Fibroblast of skin of scalp (primary cell): ENCODE measurements at places on chromosomes 12 and 14.

- no peak for DNase-seq
Observed at GRCh38 chr14:100160534-100160916, 1.1 kb upstream of the DEGS2 start.

DNA sequence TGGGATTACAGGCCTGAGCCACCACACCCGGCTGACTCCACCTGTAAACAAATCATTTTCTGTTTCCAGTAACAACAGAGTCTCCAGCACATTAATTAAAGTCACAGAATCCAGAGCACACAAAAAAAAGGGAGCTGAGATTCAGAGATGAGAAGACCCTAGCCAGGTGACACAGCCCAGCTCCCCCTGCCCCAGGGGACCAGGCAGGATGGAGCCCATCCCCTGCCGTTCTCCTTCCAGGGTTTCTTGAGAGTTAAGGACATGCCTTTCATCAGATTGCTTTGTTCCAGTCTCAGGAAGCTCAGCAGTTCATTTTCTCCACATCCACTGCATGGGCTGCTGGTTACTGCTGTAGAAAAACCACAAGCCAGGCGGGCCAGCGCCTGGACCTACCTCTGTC, 81.2 kb downstream of the RIMBP2 start:
- DNase-seq, result no peak

- DNase-seq, result no peak
Observed at GRCh38 chr12:96400631-96401075, 414 bp upstream of the CDK17 start.

GRCh38 chr12:110373025-110373424, 30.5 kb downstream of the ANAPC7 start:
- DNase-seq, result no peak

- DNase-seq, result peak; percentile 33
Observed at GRCh38 chr14:92224358-92224954, 98.5 kb upstream of the SLC24A4 start.

DNA sequence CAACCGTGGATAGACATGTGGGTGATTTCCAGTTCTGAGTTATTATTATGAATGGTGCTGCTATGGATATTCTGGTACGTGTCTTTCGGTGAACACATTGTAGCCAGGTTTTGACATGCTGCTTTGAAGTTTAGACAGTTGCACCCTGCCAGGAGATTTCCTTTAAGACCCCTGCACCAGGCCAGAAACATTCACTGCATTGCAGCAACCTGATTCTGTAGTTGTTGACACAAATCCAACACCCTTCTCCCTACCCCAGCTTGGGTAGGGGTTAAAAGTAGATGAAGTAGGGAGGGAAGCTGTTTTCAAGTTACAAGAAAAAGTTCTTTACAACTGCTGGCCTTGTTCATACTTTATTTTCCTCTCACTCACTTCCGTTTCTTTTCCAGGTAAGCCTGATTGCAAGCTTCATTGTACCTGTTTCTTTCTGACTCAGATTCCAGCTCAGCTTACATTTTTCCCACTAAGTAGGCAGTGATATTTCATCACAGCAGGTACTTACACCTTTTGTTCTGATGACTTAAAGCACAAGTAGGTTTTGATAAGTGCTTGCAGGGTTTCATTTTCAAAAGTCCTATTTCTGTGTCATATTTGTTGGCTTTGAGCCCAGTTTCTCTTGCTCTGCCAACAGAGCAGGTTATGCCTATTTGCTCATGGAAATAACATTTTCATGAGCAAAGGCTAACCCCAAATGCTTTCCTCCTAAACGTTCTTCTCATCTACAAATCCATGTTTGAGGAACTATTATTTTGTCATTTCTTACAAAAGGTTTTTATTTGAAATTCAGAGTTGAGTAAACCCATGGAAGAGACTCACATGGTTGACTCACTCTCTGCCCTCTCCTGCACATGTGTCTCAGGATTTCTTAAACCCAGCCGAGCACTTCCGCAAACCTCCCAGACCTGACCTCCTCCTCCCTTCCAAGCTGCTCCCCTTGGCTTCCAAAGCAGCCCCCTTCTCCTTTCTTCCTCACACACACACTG, 12.1 kb upstream of the LTA4H start:
- peak; percentile 61 for DNase-seq

DNA sequence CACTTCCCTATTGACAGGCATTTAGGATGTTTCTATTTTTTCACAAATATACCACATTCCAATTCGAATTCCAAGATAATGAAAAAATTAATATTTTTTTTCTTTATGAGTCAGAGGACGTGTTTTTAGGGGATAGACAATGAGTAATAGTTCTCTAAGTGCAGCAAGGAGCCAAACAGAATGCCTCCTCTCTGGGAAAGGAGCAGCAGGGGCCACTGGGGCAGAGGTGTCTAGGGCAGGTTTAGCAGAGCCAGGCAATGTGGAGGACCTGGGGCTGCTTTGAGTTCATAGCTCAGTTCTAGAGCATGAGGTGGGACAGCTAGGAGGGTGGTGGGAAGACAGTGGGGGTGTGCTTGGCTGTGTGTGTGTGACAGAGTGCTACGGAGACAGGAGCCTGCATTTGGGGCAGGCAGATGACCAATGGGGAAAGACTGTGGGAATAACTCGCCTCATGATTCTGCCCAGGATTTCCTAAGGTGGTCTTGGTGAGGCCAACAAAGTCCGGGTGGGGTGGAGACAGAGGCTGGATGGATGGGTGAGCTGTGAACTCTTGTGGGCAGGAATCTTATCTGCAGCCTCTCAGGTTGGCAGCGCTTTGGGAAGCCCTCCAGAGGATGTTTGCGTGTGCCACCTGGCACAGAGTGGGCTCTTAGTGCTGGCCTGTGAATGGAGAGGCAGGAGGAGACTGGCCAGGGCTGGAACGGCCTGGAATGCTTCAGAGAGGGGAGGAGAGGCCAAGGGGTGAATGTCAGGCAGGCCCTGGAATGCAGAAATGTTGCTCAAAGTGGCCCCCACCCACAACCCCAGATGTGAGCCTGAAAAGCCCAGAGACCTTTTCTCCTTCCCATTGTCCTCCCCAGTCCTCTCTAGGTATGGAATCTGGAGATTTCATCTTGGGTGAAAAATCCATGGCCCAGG, 2.4 kb upstream of the KRT7 start:
- peak; percentile 94 for DNase-seq

DNA sequence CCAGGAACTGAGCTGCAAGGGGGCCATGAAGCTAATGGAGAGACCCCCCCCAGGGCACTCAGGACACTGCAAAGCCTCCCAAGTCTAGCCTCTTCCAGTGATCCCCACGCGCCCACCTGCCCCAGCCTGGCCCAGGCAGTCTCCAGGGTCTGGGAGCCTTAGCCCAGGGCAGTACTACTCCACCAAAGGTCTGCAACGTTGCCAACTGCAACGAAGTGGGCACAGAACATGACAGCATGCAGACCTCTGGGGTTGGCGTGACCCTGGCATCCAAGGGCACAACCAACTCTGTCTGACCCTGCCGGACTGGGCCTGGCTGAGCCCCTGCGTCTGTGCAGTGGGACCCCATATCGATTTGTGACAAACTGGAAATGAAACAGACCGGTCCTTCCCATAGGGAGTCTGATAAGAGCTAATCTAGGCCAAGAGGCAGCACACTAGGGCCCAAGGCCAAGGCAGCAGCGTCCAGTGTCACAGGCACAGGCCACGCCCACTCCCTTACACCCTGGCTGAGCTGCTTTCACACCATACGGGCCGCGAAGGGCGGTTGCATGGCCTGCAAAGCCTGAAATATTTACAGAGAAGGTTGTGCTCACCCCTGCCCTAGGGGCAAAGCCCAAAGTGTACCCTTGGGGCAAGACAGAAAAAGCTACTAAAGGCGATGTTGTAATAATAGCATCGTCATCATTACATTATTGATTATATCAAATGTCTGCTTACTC, 76.7 kb downstream of the NCOR2 start:
- no peak for DNase-seq

DNA sequence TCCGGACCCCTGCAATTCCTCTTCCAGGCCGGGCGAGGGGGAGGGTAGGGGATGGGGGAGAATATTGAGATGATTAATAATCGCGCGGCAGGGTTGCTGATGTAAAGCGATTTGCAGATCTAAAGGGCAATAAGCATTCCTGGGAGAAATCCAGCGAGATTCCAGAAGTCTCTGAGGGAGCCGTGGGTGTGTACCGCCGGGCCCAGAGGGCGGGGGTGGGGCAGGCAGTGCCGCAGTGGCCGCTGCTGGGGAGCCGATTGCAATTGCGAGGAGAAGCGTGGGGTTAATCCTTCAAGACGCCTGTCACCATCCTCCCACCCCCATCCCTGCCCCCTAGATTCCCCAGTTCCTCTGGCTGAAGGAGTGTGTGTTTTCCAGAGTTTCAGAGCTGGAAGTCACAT, 16.4 kb downstream of the FOS start:
- peak; percentile 93 for DNase-seq

DNA sequence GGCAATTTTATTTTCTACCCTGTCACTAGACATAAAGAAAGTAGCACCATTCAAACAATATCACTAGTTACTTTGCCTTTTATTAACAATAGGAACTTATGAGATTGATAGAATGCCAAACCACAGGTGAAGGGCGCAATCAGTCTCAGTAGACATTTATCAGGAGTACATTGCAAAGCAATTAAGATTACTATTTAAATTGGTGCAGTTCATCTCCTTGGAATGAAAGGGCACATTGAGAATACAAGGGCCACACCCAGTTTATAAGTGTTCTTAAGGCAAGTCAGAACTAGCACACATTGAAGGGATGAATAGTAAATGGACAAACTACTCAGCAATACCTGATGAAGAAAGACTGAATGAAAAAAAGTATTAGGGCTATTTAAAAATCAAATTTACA, 601.4 kb downstream of the C12orf50 start:
- DNase-seq, result no peak

GRCh38 chr12:89244536-89244935, 107.8 kb downstream of the DUSP6 start:
- no peak for DNase-seq

DNA sequence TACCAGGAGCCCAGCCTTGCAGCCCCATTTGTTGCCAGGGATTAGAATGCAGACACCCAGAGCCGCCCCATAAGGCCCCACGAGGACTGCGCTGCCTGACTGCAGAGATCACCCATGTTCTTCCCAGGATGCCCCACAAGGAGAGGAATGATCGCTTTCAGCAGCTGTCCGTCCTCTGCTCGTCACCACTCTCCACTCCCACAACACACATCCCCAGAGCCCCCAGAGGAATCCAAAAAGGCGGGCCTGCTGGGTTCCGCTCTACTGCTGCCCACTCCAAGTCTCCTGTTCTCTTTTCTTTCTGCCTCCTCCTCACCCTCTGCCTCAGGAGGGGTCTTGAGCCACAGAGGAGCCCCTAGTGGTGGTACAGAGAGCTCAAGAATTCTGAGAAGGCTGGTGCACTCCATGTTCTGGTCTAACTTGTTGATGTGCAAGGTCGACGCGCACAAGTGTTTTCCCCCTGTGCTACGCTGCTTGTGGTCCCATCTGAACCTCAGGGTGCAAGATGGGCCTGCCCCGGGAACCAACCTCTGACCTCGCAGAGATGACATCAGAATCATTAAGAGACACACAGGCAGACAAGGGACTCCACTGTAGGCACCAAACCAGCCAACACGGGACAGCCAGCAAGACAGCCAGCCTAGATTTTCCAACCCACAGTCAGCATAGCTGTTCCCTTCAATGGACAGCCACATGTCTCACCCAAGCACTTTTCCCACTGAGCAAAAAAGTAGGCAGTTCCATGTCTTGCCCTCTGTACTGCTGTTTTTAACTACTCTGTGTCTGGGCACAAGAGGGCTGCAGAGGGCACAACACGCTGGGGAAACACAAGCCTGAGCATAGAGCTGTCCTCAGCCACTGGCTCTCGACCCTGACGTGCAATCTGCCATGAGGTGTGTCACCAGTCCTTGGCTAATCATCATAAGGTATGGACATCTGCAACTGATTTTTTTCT, 29.9 kb downstream of the PXN start:
- DNase-seq, result peak; percentile 51

- DNase-seq, result no peak
Observed at GRCh38 chr12:130074661-130075406, 87.4 kb upstream of the FZD10 start.

GRCh38 chr14:50036211-50036610, 80.2 kb downstream of the VCPKMT start:
- DNase-seq, result no peak

GRCh38 chr12:104462931-104463339, 6.2 kb downstream of the CHST11 start:
- no peak for DNase-seq

DNA sequence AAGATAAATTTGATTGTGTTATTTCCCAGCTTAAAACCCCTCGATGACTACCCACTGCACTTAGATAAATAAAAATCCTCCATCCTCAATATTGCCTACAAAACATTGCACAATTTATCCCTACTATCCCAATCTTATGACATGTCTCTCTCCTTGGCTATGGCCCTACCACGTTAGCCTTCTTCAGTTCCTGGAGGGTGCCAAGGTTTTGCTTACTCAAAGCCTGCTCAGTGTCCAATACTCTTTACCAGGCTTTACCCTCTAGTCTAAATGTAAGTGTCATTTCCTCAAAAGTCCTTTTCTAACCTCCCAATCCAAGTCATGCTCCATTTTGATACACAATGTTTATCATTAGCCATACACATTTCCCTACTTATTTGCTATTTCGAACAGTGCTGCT, 35.0 kb upstream of the PPM1A start:
- DNase-seq, result no peak

GRCh38 chr12:90959538-90960139, 4.7 kb upstream of the CCER1 start:
- DNase-seq, result peak; percentile 66

DNA sequence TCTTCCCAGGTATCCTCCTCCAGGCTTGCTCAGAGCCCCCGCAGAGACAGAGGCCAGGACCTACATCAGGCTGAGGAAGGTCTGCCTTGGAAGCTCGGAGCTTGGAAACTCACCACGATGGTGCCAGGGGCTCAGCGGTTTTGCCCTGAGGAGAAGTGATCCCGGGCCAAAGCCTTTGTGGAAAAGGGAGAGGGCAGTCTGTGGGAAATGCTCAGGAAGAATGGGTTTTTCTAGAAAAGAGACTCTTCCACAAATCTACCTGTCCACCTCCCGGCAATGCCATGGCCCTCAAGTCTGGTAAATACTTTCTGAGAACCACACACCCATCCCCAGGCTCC, 8.0 kb downstream of the KRT2 start:
- DNase-seq, result no peak

- DNase-seq, result peak; percentile 94
Observed at GRCh38 chr12:104578453-104578852, 121.7 kb downstream of the CHST11 start.
